ENCODE measurements at places on chromosomes 3 and 15.
A peak's percentile ranks its signal among the peaks of the same experiment; 100 is the strongest.

DNA sequence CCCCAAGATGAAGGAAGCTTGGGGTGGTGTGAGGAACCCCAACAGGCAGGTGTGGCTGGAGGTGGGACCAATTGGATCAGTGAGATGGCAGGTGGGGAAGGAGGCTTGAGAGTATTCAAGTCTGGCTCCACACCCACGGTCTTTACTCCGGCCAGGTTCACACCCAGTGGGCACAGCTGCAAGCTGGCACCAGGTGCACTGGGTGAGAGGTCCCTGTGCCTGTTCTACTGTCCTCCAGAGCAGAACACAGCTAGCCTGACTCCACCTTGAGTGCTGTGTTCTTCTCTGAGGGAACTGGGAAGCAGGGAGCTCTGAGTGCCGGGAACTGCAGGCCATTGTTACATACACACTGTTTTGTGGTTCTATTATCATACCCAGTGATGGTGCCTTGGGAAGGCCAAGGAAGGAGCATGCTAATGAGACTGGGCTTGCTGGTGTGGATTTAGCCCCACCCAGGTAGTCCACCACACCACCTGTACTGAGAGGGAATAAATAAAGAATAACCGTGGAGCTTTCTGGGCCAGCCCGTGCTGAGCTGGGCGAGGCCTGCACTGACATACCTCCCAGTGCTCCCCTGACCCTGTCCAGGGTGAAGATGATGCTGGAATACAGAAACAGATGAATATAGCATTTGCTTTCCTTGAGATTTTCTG is 93.4 kb downstream of the ABHD5 start:
- no peak for DNase-seq

- DNase-seq: no peak
Measured at GRCh38 chr3:53709256-53709655, 137.0 kb downstream of the CHDH start.

- DNase-seq: no peak
Measured at GRCh38 chr3:100436951-100437350, 35.6 kb downstream of the LNP1 start.

DNA sequence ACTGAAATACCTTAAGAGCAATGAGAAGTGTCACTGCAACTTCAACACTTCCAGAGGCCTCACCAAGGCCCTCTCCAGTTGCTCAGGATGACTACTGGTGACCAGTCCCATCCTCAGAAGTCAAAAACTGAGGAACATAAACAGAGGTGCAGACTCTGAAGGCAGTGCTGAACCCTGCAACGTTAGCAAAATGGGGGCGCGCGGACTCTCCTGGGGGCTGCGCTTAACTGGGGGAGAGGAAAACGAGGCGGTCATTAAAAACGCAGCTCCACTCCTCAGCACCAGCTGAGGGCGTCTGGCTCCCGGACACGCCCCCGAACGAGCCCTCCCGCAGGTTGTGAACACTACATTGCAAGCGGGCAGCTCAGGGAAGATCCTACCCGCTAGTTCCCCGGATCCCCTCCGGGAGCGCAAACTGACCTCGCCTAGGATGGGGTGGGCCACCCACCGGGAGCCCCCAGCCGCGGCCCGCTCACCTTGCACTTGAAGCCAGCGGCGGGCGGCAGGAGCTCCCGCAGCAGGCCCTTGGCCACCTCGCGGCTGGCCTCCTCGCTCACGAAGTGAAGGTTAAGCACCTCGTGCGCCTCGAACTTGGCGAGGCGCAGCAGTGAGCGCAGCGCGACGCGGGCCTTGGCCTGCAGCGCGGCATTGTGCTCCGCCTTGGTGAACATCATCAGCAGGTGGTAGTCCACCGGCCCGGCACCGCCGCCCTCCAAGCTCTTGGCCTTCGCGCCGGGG is 711 bp downstream of the XXYLT1 start:
- peak; percentile 44 for DNase-seq

DNA sequence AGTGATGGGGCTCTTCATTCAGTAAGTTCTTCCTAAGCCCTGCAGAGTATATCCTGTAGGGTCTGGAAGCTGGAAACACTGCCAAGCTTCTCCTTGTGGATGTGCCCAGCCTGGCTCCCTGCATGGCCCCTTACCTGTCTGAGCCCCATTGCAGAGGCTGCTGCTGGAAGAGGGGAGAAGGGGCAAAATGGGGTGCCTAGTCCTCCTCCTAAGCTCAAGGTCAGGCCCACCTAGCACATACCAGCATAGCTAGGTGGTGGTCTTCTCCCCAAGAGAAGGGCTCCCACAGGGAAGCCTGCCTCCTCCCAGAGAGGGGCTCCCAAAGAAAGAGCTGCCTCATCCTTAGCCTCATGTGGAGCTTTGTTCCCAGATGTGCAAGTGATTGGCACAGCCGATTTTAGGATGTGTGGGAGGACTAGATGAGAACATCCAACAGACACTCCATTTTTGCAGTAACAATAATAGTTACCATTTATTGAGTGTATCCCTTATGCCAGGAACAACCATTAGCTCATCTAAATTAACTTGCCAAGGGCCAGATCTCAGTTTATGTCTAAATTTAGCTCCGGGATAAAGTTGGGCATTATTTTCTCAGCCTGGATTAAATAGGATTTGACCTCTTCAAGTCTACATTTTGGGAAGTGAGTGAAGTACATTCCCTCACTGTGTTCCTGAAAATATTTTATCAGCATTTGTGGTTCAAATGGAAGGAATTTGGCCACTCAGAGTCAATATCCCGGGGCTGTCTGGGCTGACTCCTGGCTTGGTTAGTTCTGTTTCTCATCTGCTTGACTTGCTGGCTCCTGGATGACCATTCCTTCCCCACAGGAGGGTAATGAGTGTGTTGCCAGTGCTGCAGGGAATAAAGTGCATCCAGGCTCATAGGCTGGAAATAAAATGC is 291.1 kb upstream of the ROPN1 start:
- DNase-seq: no peak

DNA sequence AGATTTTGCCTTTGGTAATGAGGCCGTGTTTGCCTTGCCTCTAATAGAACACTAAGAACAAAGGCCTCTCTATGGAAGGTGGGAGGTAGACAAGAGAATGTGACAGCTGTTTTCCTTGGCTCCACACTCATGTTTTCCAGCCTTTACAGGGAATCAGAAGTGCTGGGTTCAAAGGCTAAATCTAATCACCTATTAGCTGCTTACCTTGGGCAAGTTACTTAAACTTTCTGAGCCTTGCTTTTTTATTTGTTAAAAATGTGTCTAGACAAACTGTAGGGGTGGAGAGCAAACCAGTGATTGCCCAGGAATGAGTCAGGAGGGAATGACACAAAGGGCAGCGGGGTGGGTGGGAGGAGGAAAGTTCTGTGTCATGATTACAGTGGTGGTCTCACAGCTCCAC is 179.0 kb downstream of the P3H2 start:
- no peak for DNase-seq

DNA sequence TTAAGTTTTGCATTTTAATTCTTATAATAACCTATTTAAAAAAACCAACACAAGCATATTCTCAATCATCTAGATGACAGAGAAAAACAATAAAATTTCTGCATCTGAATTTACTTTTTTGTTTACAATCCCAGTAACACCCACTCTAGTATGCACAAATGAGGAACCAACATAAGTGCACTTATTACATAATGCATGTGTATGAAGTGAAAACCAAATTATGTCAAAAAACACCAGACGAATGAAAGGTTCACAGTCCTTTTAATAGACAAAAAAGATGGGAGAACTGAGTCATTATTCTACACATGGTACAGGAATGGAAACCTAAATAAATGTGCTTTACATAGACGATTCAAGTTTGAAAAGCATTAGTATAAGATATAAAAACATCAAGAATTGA is 91.7 kb downstream of the NR1I2 start:
- DNase-seq: no peak

DNA sequence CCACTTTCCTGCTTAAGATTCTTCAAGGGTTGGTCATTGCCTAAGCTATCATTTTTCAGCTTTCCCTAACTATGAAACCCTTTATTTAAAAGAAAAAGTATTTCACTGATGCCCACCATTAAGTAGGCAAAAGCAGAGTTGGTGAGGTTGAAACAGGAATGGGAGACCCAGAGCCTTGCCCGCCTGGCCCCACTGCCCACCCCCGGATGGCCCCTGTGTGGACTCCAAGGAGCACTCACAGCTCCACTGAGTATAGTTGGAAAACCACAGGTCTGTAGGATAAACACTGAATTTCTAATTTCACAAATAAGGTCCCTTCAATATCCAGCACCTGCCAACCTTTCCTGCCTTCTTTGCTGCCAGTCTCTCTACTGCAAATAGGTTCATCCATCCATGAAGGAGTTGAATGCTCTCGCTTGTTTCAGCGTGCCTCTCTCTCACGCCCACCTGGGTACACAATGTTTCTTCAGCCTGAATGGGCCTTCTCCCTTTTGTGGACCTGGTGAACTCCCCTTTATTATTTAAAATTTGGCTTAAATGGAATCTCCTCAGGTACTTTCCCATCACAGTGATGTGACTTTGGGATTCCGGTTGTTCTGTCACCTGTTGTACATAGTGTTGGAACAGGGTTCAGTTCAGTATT is 8.7 kb upstream of the ACAP2 start:
- DNase-seq: no peak

DNA sequence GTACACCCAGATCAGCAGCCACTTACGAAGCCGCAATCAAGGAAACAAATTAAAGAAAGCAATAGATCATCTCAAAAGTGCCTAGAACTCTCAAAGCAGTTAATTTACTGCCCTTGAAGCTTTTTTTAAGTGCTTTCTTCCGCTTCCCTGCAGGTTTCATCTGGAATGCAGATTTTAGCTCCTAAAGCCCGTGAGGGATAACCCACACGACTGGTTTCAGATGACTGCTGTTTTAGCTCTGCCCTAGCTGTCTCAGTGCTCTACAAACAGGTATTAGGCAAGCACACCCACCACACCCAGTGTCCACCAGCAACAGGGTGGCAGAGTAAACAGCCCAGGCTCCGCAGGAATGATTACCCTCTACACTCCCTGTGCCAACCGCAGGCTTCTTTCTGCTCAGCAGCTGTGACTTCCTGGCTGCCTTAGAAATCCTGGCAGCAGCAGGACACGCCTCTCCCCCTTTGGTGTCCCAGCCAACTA is 126.0 kb downstream of the FMN1 start:
- no peak for DNase-seq

DNA sequence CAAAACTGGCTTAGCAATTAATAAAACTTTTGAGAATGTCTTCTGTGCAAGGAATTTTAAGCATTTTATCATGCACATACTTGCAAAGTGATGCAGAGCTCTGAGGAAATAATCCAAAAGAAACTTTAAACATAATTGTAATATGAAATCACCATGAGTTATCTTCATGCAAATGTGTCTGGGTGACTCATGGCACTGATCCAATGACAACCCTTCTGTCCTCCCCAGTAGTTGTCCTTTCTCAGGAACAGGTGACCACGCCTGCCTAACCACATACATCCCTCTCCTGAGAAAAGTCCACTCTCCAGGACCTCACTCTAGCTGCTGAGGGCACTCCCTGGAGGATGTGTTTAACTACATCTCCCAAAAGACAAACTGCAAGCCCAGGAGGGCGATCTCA is 530.6 kb upstream of the IL12A start:
- DNase-seq: no peak
